ENCODE measurements at places on chromosomes 4 and X. TPM values are rescaled to one million over a fixed set of nuclear protein-coding genes. Genes with fewer than 3 reads are reported as not detected.

- DNase-seq = no peak
Observed at GRCh38 chr4:23762551-23762950, 127.3 kb downstream of the PPARGC1A start.

- no peak for DNase-seq
Observed at GRCh38 chrX:136708348-136708747, 60.4 kb downstream of the CD40LG start.

Gene C4orf50
- 0.03 TPM for total RNA-seq

- no peak for DNase-seq
Observed at GRCh38 chrX:152900937-152901445, 3.1 kb downstream of the ZNF185 start.

- DNase-seq = no peak
Observed at GRCh38 chr4:898869-899555, 33.1 kb downstream of the GAK start.

Gene IGFBP7
- total RNA-seq = 739 TPM

DNA sequence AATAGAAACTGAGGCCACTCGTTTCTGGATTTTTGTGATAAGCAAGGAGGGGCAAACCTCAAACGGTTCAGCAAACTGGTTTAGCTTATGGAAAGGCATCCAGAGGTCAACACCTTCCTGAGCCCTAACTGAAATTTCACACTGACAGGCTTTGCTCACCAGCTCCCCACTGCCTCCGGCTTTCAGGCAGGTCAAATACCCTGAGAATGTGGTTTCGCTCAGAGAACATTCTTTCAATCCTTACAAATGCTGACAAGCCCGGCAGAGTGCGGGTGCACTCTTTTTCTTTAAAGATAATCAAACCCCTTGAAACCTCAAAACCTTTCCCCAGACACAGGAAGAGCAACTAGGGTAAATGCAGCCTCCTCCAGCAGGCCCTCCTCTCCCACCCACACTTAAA, 41.5 kb downstream of the CD40LG start:
- DNase-seq = no peak

Gene SORCS2
- total RNA-seq = 6.9 TPM

Gene SOWAHB
- 0.08 TPM for total RNA-seq
